ENCODE measurements at places on chromosomes 2 and 18.

DNA sequence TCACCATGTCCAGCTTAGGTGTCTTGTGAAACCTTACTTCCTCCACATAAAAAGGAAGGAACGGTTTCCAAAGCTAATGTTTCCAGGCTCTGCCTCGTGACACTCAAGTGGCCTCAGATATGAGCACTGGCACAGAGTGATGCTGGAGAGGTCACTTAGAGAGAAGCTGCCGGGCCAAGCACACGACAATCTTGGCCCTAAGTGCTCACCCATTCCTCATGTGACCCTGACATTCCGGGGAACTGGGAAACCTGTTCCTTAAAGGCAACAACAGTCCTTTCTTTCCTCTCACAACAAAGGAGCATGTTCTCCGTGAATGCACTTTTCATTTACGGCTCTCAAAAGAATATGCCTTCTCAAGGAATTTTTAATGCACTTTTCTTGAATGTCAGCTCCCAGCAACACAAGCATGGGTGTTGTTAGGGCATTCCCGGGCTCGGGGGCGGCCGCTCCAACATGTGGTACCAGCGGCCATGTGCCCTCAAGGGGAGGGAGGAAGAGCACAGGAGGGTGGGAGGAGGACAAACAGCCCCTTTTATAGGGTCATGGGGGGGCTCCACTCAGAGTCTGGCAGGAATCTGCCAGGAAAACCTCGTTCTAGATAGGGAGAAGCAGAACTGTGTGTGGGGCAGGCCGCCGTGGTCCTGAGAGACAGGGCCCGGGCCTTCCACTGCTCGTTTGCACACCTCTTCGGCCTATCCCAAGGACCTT is 118.6 kb downstream of the MBP start:
- DNase-seq = peak; percentile 98

- DNase-seq = no peak
Measured at GRCh38 chr18:23592911-23593310, 6.6 kb upstream of the NPC1 start.

DNA sequence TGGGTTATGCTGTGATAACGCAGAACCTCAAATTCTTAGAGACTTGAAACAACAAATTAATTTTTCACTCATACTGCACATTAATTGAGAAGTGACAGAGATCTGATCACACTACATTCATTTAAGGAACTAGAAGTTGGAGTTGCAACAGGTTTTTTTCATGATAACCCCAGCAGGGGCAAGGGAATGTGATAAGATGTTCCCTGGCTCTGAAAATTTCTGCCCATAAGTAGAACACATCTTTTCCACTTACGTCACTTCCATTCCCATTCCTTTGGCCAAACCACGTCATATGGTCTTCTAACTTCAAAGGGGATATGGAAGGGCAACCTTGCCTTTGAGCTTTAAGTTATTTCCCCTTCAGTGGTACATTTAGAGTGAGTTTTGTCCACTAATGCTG is 29.7 kb upstream of the PSME4 start:
- DNase-seq = no peak

DNA sequence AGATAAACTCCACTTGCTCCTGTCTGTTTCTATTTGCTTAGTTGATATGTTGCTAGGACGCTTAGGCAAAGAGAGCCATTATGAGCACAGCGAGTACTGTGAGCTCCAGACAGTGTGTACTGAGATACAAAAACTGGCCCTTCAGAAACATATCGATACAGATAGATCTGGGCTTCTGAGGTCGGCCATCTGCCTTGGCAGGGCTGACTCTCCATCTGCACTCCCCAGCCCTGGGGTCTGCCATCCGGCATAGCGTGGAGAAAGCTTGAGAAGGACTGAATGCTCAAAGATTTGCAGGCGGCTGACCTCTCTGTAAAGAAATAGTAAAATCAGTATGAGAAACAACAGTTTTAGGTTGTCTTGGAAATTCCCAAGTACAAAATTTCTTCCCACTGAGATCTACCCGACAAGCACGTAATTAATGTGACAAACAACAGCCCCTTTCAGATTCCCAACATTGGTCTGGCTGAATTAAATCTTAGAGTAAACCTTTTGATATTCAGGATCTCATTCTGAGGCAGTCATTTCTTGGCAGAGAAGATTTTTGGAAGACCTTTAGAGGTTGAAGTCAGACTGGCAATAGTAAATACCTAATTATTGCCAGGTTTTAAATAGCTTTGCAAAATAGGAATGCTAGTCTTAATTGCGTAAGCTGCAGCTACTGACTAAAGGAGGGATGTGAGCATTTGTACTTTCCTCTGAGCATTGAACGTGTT is 127.4 kb downstream of the CHST9 start:
- no peak for DNase-seq

DNA sequence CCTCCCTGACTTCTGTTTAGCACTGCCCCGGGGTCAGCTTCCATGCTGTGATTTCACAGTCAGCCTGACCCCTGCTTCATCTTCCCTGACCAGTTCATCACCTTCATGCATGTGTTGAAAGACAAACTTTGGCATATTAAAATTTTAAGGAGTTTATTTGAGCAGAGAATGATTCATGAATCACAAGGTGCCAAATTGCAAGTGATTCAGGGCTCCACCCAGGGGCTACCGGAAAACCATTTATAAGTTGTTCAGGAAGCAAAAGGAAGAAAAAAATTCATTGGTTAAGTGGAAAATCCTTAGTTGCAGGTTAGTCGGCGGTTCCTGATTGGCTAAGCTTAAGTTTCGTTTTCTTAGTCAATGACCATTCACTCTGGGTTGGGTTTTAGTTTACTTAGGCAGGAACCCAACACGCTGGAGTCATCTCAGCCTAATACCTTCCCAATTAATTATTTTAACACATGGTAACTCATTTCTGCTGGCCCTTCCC is 10.6 kb downstream of the IL1F10 start:
- no peak for DNase-seq

GRCh38 chr2:10412380-10412779 is 35.7 kb downstream of the ODC1 start:
- DNase-seq = peak; percentile 80

Data from SK-MEL-5 (cell line).